ENCODE measurements at places on chromosomes 5 and 9. TPM values are rescaled to one million over a fixed set of nuclear protein-coding genes. Genes with fewer than 3 reads are reported as not detected.

TRPM6 gene
- 2.9 TPM for total RNA-seq

NAIP gene
- 35.0 TPM for total RNA-seq

- no peak for DNase-seq
These were observed 9.2 kb downstream of the PTPN3 start for GRCh38 chr9:109488791-109489492.

DNA sequence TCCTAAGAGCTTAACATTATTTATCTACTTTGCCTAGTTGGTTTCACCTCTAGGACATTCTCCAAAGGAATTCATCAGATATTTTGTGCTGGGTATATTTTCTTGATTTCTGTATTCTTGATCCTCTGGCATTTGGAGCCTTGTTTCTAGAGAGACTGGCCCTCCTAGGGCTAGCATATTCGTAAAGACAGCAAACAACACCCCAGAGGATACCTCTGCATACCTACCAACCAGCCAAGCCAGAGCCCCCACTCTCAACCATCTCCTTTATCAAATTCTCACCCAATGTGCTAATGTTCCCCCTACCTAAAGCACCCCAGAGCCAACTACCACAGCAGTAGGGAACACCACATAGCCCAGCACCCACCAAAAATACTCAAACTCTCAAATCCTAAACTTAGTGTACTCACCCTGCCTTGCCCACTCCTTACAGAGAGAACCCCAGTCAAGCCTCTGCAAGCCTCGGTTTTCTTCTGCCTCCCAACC lies 149.5 kb downstream of the SEMA5A start:
- DNase-seq, result no peak

DNA sequence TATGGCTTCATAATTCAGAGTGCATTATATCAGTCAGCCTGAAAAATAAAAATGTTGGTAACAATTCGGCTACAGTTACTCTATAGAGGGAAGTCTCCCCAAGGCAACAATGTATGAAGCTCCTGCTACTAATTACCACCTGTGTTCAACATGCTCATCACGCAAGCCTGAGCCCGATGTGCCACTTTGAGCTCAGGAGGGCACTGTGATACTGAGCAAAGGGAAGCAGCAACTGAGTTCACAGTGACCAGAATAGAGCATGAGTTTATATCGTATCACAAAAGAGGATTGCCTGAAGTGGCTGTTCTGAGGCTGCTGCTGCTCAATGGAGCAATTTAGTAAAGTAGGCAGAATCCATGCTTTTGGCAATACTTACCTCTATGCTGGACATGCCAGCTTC lies 202.0 kb upstream of the HAPLN1 start:
- no peak for DNase-seq

All from tibial nerve (tissue), 4 donors.